ENCODE measurements at places on chromosomes 3 and 15. TPM values are rescaled to one million over a fixed set of nuclear protein-coding genes. Genes with fewer than 3 reads are reported as not detected.

IL5RA gene
- 0.44 TPM for total RNA-seq

GPR149 gene
- total RNA-seq, result 3.8 TPM

HYAL1 gene
- total RNA-seq, result 1.1 TPM

CHST13 gene
- total RNA-seq, result 0.38 TPM

CFAP92 gene
- total RNA-seq, result 1.3 TPM
